ENCODE measurements at places on chromosomes 11 and 22.

DNA sequence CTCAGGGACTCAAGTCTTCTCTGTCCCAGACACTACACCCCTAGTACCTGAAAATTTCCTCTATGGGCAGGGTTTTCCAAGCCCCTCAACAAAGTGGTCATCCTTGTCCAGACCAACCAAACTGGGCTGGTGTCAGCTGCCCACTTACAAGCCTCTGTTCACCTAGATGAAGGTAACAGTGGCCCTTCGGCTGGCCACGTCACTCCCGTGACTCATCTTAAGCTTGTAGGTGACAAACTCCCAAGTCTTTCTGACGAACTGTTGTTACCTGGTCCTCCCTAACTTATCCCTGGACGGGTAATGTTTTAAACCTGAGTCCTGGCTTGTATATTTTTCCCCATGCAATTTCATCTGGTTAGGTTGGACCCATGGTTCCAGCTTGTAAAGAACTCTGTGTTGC is 4.7 kb downstream of the CXCR5 start:
- DNase-seq = no peak

DNA sequence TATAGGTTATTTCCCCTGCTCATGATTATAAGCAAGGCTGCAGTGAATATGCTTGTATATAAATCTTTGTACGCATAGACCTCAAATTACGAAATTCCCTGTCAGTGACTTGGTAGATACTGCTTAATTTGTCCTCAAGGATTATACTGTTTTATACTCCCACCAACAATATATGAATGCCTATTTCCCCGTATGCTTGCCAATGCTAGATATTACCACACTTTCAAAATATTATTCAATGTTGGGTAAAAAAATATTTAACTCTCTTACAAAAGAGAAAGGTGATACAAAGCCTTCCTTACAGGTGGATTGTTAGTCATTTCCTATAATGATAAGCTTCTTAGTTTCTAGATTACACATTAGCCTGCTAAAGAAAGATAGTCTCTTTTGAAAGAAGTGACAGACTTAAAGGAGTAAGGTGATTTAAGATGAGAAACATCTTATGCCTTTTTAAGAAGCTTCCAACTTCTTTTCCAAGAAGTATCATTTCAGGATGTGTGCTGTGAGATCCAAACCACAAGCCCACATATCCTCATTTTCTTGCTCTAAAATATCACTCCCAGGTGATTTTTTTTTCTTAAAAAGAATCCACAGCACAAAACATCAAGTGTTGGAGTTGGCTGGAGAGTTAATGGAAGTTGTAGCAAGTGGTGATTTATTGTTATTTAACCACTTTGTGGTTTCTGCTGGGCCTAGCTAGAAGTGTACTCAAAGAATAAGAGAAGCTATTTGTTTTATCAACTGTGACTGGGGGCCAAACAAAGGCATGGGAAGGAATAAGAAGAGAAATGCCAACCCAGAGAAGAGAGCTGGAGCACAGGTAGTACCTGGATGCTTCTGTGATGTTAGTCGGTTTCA is 59.2 kb downstream of the BARX2 start:
- no peak for DNase-seq

GRCh38 chr22:46542011-46542985 is 4.9 kb upstream of the CELSR1 start:
- peak; percentile 74 for DNase-seq

DNA sequence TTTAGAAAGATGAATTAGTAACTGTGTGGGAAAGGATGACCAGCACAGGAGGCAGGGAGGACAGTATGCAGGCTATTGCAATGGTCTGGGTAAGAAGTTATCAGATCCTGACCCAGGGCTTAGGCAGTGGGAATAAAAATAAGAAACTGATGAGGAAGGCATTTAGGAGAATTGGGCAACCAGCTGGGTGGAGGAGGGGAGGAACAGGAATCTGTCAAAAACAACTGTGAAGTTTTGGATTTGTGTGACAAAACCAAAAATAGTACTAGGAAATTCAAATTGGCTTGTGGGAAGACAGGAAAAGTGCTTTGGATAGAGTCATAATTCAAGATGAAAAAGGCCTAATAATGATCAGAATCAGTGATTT is 27.9 kb downstream of the MMP13 start:
- no peak for DNase-seq

DNA sequence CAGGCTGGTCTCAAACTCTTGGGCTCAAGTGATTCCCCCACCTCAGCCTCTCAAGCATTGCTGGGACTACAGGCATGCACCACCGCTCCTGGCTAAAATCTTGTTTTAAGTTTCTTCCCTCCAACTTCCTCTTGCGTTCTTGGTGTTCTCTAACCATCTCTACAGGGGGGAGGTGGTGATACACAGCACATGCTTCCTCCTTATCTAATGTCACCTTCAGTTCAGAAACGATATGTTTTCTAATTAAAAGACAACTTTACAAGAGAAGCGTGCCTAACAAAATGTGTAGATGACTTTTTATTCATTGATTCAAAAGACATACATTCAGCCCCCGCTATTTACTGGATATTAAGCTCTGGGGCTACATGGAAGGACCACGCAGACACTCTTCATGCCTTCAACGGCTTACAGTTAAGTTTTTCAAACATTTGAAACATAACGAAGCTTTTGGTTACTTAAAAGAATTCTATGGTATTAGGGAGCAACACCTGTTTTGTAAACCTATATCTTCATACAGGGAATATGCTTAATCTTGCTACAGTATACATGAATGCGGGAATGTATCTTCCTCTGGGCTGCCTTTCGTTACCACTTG is 933 bp upstream of the DLAT start:
- DNase-seq = no peak

- DNase-seq = no peak
Observed at GRCh38 chr11:33063326-33063881, 24.0 kb downstream of the TCP11L1 start.

GRCh38 chr11:92941676-92942571 is 27.5 kb upstream of the MTNR1B start:
- DNase-seq = peak; percentile 19
